ENCODE measurements at places on chromosomes 12 and 14. TPM values are rescaled to one million over a fixed set of nuclear protein-coding genes. Genes with fewer than 3 reads are reported as not detected.

Gene BMP4
- total RNA-seq, result 4.4 TPM

Gene CREBL2
- 44.3 TPM for total RNA-seq

Gene SPX
- total RNA-seq, result 0.23 TPM

Gene SLC25A3
- total RNA-seq, result 462 TPM

Gene C12orf56
- total RNA-seq, result not detected

DNA sequence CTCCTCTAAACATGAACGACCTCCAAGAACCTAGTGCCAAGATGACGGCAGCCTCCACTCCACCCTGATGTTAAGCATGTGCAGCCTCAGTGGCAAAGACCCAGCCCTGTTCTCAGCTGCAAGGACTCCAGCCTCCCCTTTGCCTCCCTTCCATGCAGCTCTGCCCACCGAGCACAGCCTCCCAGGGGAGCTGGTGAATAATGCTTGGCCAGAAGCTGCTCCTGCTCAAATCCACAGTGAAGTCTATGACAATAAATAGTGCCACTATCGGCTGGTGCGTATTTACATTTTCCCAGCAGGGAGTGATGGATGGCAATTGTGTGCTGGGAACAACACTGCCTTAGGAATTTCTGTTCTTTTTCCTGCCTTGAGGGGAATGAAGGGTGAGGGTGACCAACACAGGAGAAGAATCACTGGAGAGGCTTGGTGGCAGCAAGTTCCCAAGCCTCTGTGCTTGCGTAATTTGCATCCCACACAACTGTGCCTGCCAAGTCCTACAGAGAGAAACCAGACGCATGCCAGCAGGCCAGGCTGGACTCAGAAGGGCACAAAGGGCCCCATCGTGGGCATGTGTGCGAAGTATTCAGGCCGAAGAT is 29.9 kb upstream of the TC2N start:
- DNase-seq, result no peak

DNA sequence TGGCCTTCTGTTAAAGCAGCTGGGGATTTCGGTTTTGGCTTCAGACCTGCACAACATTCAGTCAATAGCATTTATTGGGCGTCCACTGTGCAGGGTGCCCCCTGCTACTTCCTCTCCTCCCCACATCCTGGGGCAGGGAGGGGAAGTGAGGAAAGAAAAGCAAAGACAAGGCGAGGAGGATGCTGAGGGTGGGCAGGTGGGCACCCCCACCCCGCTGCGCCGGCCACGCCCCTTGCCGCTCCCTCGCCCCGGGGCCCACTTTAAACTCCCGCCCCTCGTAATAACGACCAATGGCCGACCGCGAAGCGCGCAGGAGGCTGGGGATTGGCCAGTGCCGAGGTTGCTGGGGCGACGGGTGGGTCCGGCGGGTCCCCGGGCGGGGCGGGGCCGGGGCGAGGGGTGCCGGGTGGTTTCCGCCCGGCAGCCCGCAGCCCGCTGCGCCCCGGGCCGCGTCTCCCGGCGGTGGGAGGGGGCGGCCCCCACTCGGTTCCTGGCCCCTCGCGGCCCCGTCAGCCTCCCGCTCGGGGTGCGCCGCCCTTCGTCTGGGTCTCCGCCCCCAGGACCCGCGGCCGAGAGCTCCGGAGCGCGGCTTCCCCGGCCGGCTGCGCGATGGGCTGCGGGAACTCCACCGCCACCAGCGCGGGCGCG is at the start of gene C12orf75:
C12orf75 (plus strand) TSS at position 409 of the 648 bp plus-strand sequence; CDS start at position 610, 201 bp downstream.
- DNase-seq, result peak; percentile 81

GRCh38 chr12:10220398-10221077 is 7.9 kb downstream of the GABARAPL1 start:
- peak; percentile 77 for DNase-seq

- DNase-seq, result no peak
Measured at GRCh38 chr12:45336331-45336730, 120.4 kb downstream of the ANO6 start.

DNA sequence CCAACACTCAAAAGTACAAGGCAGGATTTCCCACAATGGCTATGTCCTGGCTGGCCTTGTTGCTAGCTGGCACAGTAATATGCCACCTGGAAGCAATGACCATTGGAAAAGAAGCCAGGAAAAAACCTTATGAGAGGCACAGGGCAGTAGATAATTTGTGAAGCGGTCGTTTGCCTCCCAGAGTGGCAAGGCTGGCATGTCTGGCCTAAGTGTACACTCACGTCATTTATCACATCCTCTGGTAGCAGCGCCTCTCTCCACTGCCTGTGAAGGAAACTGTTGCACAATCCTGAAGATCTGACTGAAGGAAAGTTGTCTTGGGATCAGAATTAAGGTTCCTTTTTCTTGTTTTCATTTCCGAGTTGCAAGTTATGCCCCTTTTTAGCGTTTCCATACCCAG is 408.5 kb downstream of the ZFP36L1 start:
- DNase-seq, result no peak

Measured in ovary (tissue), 10 donors.